ENCODE measurements at places on chromosomes 11 and 22.

DNA sequence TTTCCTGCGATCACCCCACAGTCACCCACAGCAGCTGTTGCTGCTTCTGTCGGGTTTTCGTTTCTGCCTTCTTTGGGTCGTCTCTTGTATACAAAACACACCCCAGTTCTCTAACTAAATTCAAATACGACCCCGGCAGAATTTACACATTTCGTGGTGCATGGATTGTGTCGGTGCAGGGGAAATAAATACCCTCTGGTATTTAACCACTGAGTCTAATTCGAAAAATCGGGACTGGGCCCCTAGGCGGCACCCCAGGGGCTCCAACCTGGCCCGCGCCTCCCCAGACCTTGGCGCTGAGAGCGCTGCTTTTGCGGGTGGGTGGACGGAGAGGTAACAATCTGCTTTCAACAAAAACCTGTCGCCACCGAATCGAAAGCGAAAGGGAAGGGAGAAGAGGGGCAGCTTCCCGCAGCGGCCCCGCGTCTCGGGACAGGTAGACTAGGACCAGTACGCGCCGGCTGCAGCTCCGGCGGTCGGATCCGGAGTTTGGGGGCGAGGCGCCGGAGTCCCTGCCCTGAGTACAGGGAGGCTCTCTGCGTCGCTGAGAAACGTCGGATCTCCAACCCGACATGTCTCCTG lies 4.4 kb downstream of the ALX4 start:
- DNase-seq: no peak

DNA sequence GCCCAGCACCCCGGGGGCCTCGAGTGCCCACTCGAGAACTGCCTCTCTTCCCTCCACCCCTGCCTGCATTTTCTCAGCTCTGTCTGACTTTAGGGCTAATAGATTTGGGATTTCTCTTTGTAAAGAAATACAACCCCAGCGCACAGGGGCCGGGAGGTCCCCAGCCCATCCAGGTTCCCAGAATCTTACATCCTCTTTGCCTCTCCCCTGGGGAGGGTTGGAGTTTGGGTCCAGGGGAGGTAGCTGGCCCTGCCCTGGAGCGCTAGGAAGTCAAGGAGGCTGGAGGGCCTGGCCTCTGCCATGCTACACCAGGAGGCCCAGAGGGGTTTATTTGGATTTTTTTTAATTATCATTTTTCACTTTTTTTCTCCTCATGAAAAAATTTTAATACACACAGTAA lies 65.7 kb upstream of the LMO1 start:
- DNase-seq: no peak

- peak; percentile 70 for DNase-seq
These were observed 29.7 kb downstream of the FAM83F start for GRCh38 chr22:40024201-40025061.

GRCh38 chr22:19527861-19528417 lies 3.7 kb upstream of the CLDN5 start:
- DNase-seq: no peak

- no peak for DNase-seq
These were observed 124.3 kb upstream of the TTC12 start for GRCh38 chr11:113189909-113190667.

GRCh38 chr11:8793114-8793777 lies 110.7 kb downstream of the RPL27A start:
- no peak for DNase-seq
